ENCODE measurements at places on chromosomes 3 and 15.

GRCh38 chr15:64695561-64695992 is 79.8 kb downstream of the RBPMS2 start:
- DNase-seq, result no peak

GRCh38 chr3:187944390-187945179 is 199.3 kb upstream of the BCL6 start:
- no peak for DNase-seq

- no peak for DNase-seq
Observed at GRCh38 chr15:80251428-80252120, 439 bp downstream of the CTXND1 start.

DNA sequence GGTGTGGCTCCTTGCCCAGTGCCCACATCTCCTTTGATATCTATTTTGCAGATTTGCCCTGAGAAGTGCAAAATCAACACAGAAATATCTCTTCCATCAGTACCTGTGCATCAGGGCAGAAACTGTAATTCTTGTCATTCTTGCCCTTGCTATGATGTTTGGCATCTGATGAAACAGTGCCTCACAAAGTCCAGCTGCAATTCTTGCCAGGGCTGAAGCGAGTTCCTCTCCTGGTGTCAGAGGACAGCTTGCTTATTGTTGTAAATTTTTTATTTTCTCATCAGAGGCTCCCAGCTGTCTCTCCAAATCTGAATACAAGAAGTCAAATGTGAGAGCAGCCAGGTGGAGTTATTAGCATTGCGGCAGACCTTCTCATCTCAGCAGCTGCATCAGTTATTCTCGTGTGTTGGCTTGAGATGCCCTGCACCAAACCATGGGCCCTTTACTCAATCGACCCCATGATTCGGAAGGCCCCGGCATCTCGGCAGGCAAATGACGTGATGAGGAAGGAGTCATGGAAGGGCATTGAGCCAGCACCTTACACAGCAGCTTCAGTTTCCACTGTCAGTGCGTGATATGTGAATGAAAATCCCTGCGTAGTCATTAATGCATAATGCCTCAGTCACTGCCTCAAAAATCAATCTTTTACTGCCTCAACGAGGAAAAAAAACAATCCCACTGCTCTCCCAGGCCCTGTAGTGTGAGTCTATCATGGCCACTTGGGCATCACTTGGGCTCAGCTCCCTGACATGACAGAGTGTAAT is 93.4 kb downstream of the CCNL1 start:
- DNase-seq, result no peak

DNA sequence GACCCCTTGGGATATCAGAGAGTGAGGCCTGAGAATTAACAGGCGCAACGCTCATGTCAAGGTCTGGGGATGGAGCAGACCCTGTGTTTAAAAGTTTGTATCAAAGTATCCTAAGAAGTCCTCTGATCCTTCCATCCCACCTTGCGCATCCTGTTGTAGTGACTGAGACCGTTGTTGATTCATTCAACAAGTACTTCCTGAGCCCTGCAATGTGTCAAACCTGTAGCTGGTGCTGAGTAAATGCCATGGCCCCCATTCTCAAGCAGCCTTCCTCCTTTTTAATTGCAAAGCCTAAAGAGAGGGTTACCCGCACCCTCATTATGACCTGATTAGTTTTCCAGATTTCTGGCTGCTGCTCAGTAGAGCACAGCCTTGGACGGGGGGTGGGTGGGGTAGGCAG is 46.4 kb downstream of the RPLP1 start:
- no peak for DNase-seq

DNA sequence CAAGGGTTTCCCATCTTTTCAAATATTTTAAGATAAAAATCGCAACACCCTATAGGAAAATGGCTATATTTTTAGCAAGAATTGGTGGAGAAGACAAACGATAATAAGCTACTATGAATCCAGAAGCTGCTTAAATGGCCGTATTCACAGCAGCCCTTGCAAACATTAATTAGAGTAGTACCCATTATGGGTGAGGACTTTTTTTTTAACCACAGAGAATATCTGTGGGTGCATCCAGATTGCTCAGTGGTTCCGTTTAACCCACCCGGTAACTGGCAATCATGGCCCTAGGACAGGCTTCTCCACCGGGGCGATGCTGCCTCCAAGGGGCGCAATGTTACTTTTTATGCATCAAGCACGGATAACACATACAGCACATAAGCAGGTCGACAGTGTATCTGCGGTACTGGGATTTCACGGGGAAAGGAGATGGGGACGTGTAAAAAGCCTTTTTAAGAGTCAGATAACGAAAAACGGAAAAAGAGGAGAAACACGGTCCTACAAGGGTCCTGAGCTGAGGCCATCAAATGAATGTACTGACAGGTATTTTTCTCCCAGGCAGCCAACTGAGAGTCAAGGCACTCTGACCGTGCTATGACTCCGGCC is 968 bp upstream of the TMEM266 start:
- no peak for DNase-seq

DNA sequence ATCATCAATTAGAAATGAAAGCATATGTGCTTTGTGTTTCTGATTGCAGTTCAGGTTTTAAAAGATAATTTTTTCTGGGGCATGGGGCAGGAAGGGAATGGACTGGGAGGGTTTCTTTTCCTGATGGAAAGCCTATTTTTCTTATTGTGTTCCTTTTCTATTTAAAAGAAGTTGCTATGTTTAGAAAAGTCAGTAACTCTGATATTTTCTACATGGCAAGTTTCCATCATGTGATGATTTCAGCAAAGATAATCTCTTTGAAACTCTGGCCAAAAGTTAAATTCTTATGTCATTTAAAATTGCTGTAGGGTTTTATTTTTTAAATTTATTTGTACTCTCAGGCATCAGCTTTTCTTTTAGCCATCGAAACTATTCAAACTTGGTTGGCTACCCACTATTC is 601.2 kb downstream of the FOXP1 start:
- no peak for DNase-seq

- DNase-seq, result no peak
Observed at GRCh38 chr3:128481438-128481942, 11.5 kb downstream of the GATA2 start.

GRCh38 chr3:157423337-157423736 is 13.3 kb upstream of the PTX3 start:
- DNase-seq, result no peak

DNA sequence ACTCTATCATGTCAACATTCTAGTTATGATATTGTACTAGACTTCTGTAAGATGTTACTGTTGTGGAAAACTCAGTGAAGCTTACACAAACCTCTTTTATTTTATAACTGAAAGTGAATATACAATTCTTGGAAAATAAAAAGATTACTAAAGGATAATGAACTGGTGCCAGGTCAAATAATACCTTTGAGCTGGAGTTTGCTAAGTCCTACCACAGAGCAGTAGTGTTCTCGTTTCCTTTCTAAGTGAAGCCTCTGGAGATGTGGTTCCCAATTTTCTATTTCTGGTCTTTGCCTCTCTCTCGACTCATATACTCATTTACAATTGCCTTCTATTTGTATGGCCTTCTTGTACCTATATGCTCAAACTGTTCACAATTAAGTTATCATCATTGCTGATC is 942.9 kb downstream of the SQOR start:
- DNase-seq, result no peak

DNA sequence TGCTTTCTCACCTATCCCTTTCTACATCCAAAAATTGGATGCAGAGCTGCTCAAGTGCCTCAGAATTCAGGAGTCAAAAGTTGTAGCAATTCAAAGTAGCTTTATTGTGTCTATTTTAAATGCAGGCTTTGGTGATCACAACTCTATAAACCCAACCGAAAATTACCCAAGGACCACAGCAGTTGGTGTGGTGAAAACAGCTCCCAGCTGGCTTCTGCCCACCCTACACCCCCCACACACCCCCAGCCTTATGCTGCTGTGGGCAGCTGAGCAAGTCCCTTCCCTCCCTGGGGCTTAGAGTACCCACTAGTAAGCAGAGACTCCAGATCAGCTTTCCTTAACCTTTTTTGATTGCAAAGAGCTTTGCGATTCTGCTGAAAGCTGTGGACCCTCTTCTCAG is 5.8 kb upstream of the HES1 start:
- no peak for DNase-seq

DNA sequence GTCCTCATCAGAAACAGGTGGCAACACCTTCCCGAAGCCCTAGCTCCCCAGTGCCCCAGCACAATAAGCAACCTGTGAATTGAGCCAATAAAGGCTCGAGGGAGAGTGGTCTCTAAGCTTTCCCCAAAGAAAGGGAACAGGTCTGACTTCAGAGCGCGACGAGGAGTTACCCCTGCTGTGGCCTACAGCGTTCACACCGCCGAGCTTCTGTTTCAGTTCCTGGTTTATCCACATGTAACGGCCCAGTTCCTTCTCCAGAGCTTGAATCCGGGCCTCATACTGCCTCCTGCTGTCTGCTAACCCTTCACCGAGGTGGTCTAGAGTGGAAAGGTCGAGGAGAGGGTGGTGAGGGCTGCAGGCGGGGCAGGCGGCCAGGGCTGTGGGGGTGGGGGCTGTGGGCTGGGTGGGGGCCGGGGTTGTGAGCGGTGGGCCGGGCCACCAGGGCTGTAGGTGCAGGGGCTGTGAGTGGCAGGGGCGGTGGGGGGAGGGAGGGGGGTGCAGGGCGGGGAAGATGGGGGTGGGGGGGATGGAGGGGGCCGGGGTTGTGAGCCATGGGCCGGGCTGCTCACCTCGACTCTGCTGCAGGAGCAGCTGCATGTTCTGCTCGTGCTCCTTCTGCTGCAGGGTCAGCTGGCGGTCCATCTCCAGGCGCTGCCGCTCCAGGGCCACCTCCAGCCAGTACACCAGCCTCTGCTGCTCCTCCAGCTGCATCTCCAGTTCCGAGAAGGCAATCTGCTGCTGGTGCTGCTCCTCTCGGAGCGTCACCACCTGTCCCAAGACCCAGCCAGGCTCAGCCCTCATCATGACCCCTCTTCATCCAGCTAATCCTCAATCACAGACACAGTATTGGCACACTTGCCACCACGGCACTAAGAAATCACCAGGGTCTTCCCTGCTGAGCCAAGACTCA is 26.2 kb downstream of the KIF7 start:
- no peak for DNase-seq

DNA sequence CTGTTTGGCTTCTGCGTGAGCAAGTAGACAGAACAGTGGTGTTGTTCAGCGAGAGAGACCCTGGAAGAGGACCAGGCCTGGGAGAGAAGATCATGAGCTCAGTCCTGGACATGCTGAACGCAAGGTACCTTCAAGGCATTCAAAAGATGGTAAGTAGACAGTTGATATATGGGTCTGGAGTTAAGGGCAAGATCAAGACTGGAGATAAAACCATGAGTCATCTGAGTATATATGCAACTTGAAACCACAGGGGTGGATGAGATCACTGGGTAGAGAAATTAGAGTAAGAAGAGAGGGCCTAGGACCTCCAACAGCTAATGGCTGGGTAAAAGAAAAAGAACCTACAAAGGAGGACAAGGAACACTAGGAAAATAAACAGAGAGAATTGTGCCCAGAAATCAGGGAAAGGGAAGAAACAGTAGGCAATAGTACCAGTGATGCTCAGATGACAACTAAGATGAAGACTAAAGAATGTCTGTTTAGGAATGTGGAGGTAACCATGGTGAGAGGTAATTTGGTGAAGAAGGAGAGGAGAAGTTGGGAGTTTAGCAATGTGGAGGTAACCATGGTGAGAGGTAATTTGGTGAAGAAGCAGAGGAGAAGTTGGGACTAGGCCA is 343.2 kb upstream of the ADAMTS9 start:
- no peak for DNase-seq

GRCh38 chr3:172156586-172156955 is 117.2 kb downstream of the FNDC3B start:
- DNase-seq, result no peak

DNA sequence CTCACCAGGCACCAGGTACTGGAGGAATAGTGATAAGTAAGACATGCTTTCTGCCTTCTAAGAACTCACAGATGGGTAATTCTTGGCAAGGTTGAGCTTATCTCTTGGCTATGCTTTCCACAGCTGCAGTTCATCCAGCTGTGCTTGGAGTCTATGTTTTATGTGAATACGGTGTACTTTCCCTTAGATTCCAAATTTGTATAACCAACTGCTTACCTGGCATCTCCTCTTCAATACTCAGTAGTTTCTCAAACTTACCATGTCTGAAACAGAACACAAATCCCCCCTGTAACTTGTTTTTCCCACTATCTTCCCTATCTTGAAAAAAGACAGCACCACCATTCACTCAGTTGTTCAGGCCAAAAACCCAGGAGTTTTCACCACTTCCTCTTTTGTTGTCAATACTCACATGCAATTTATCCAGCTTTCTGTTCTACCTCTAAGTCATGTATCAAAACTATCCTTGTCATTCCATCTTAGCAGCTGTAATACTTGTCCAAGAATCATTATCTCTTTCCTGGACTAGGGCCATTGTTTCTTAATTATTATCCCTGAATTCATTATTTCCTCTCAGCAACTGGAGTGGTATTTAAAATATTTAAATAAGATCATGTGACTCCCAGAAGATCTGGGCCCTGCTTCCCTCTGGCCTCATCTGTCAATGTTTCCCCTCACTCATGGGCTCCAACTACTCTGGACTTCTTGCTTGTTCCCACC is 32.6 kb downstream of the COL6A5 start:
- DNase-seq, result no peak

- no peak for DNase-seq
Observed at GRCh38 chr15:73048624-73049295, 3.5 kb upstream of the NEO1 start.

- DNase-seq, result no peak
Observed at GRCh38 chr15:63292771-63293170, 15.4 kb downstream of the APH1B start.

- DNase-seq, result no peak
Observed at GRCh38 chr3:45647148-45647619, 42.0 kb upstream of the SACM1L start.
